Activated B cell treated with CpG ODN at 0.5 μM for 24 hours (primary cell): ENCODE measurements at places on chromosomes 5 and 9. TPM values are rescaled to one million over a fixed set of nuclear protein-coding genes. Genes with fewer than 3 reads are reported as not detected.

Gene TRIP13
- total RNA-seq: 3.5 and 4.1 TPM in 2 replicates

DNA sequence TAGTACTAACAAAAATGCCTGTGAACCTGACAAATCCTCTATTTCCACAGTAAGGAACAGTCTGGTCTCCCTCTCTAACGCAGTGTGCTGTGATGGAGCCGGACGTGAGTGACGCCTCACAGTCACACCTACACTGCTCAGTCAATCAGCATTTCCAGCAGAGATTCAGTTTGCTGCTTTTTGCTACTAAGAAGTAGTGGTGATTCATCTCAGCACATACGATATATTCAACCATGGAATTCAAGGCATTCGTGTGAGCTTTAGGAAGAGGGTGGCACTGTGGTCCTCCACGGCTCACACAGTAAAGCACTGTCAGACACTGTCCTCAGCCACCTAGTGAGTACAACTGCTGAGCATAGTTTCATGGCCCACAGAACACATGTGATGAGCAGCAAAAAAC, 70.9 kb downstream of the SETX start:
- no peak overlapping the region for H3K4me3 ChIP-seq
- no peaks in the 10 kb centered on the region for H3K4me1 ChIP-seq

GRCh38 chr9:14358523-14358922, 44.6 kb upstream of the NFIB start:
- no peaks in the 10 kb centered on the region for H3K4me1 ChIP-seq
- DNase-seq: no peak
- H3K36me3 ChIP-seq: no peaks in the 10 kb centered on the region
- no peak overlapping the region for H3K27ac ChIP-seq
- peaks cover 10% of the 10 kb centered on the region for H3K27me3 ChIP-seq
- H3K4me3 ChIP-seq: no peak overlapping the region

DNA sequence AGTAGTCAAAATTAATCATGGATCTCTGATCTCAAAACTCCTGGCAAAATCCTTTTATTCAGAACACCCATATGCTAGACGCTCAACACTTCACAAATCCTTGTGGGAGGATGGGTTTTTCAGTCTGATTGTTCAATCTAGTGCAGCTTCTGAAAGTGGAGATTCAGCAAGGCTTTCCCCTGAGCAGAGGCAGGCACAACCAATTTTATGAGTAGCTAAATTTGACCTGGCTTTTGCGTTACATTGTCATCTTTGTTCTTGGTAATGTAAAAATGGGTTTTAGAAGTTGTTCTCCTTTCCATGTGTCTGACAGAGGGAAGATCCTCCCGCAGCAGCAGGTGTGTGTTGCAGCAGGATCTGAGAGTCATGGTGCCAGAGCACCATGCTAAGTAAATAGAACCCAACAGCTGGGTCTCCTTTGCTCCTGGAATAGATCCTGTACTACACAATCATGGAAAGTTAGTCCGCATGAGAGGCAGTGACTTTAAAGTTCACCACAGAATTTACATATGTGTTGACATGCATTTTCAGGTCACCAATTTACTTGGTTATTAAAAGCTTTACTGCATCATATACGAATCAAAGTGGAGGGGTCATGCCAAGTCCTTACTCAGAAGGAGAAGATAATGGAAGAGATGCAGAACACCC, 70.1 kb upstream of the MEF2C start:
- no peak overlapping the region for H3K4me3 ChIP-seq
- H3K4me1 ChIP-seq: peaks cover 21% of the 10 kb centered on the region
- H3K36me3 ChIP-seq: no peaks in the 10 kb centered on the region
- DNase-seq: no peak
- H3K27ac ChIP-seq: no peak overlapping the region

DNA sequence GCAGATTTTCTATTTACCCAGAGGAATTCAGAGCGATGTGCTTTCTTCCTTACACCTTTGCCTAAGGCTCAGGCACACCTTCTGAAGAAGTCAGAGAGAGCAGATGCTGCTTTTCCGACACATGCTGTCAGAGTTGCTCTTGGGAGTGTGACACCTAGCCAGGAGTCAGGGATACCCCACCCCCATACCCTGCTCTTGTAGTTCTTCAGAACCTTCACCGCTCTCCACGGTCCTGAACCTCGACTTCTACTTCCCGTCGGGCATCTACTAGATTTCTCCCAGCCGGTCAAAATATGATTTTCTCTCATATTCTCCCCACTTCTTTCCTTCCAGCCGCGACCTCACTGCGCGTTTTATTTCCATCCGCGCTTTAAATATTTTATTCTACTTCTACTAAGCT, 1.7 kb downstream of the GRIN3A start:
- peaks cover 47% of the 10 kb centered on the region for H3K27me3 ChIP-seq
- no peak overlapping the region for H3K27ac ChIP-seq
- H3K36me3 ChIP-seq: no peaks in the 10 kb centered on the region
- no peak for DNase-seq

DNA sequence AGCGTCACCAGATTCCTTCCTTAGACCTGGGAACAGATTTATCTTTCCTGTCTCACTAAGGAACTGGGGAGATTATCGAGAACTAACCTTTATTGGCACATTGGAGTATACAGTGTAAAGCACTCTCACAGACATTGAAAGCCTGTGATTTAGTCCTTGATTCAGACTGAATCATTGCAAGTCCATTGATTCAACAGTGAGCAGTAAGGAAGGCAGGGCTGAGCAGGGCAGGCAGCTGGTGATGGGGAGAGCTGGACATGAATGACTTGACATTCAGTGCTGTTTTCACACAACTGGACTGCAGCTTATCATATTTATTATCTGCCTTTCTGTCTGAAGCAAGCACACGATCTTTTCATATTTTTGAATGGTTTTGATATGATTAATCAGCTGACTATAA, 16.2 kb downstream of the ISOC1 start:
- H3K4me3 ChIP-seq: no peak overlapping the region
- no peaks in the 10 kb centered on the region for H3K27me3 ChIP-seq
- DNase-seq: no peak
- H3K4me1 ChIP-seq: no peaks in the 10 kb centered on the region
- peaks cover 44% of the 10 kb centered on the region for H3K36me3 ChIP-seq

GRCh38 chr5:132669966-132670882, 3.6 kb upstream of the IL4 start:
- no peaks in the 10 kb centered on the region for H3K36me3 ChIP-seq
- no peak overlapping the region for H3K4me3 ChIP-seq
- H3K27me3 ChIP-seq: no peaks in the 10 kb centered on the region
- H3K4me1 ChIP-seq: peaks cover 3% of the 10 kb centered on the region

- H3K27ac ChIP-seq: peak overlapping the region; percentile 66
- no peaks in the 10 kb centered on the region for H3K27me3 ChIP-seq
- DNase-seq: no peak
- H3K4me1 ChIP-seq: peaks cover 51% of the 10 kb centered on the region
- H3K36me3 ChIP-seq: peaks cover 10% of the 10 kb centered on the region
- H3K4me3 ChIP-seq: no peak overlapping the region
Measured at GRCh38 chr5:88892669-88893068, 9.7 kb upstream of the MEF2C start.
